ENCODE measurements at places on chromosomes 11 and 22.
A peak's percentile ranks its signal among the peaks of the same experiment; 100 is the strongest.

DNA sequence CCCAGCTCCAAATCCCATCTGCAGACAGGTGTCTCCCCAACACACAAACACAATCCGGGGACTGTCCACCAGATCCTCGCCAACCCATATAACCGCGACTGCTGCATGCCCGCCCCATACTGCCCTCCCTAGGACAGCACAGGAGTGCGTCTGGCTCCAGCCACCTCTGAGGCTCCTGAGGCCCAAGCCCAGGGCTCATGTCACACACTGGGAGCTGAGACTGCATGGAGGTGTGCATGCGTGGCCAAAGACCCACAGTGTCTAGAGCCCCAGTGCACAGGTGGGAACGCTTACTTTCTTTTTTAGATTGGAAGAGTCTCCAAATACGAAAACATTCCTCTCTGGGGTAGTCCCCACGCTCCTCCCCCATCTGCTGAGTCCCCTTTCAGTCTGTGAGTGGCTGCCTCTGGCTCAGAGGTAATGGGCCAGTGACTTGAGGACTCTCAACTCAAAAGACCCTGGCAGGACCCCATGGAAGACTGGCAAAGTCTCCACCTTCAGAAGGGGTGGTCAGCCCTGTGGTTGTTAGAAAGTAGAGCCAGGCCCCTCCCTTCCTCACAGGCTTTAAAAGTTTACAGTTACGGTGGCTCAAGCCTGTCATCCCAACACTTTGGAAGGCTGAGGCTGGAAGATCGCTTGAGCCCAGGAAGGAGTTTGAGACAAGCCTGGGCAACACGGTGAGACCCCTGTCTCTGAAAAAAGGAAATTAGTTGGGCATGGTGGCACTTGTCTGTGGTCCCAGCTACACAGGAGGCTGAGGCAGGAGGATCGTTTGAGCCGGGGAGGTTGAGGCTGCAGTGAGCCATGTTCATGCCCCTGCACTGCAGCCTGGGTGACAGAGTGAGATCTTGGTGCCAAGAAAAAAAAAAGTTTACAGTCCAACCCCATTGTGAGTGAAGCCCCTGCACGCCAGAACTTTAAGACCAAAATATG, 2.3 kb downstream of the CBX7 start:
- DNase-seq: no peak

- no peak for DNase-seq
Observed at GRCh38 chr22:35464399-35464798, 64.5 kb downstream of the MCM5 start.

DNA sequence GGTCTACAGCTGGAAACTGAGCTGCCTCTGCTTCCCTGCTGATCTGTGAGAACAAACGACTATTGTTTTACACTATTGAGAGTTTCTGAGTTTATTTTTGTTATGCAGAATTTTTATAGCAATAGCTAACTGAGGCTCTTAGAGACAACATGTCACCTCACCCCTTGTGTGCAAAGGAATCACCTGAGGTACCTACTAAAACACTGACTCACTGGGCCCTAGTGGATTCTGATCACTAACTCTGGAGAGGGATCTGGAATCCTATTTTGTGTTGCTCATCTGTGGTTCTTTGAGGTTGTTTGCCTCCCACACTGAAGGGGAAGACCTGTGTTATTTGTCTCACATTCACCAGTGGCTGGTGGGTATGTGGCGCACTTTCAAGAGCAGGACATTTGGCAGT, 13.4 kb upstream of the B3GAT1 start:
- DNase-seq: no peak

DNA sequence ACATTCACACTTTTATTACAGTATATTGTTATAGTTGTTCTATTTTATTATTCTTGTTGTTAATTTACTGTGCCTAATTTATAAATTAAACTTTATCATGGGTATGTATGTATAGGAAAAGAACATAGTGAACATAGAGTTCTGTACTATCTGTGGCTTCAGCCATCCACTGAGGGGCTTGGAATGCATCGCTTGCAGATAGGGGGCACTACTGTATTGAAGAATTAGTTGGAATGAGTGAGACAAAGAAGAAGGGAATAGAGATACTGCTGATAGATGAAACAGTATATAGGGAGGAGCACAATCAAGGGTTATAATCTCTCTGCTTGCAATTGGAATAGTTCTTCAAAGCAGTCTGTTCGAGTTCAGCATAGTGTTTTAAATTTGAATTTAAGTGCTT, 432.2 kb downstream of the RAB38 start:
- no peak for DNase-seq

- DNase-seq: no peak
Observed at GRCh38 chr11:64224891-64225607, 937 bp downstream of the TRPT1 start.

DNA sequence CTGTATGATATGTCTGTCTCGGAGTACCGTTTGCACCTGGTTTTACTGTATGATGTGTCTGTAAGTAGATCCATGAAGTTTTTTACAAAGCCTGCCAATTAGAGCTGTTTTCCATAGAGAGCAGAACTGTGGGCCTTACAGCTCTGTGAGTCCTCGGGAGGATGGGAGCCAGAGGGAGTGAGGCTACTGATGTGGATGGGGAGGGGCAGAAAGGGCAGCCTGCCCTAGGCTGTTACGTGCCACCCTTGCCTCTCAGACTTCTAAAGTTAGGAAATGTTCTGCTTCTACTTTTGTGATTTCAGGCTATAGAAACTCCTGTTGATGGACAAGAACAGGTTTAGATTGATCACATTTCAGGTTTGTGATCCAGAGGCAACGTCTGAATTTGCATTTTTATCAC, 105.2 kb downstream of the PPP6R3 start:
- DNase-seq: no peak

DNA sequence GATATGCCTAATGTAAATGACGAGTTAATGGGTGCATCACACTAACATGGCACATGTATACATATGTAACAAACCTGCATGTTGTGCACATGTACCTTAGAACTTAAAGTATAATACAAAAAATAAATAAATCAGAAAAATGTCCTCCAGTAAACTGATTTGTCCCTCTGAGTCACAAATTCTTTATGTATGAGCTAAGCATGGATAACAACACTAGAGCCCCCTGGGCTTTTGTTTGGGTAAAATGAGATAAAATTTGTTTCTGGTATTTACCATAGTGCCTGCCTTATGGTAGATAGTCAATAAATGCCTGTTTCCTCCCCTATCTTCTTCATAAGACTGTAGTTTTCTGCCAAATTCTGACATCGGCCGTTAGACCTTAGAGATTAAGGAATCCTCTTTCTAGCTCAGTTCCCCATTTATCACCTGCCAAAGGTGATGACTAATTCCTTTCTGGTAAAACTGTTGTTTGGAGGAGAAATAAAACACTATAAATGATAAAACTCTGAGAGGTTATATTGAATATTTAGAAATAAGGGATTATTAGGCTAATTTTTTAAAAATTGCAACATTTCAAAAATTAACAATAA, 43.6 kb upstream of the LUZP2 start:
- no peak for DNase-seq

- peak; percentile 60 for DNase-seq
Observed at GRCh38 chr22:40519284-40519947, 117.1 kb downstream of the MRTFA start.

DNA sequence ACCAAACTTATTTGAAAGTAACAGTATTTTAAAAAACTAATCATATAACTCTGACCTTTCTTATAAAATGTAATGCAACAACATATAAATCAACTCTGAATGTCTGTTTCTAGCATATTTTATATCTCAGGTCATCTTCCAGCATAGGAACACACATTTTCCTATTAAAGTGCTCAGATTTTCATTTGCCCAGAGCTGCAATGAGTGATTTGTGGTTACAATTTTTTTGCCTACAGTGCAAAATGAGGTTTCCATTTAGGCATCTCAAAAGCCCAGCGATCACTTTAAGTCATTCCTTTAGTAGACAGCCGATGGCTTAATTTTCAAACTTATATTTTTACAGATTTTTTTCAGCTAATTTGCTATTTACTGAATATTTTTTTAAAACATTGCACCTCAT, 1.0 kb downstream of the LYVE1 start:
- DNase-seq: no peak

DNA sequence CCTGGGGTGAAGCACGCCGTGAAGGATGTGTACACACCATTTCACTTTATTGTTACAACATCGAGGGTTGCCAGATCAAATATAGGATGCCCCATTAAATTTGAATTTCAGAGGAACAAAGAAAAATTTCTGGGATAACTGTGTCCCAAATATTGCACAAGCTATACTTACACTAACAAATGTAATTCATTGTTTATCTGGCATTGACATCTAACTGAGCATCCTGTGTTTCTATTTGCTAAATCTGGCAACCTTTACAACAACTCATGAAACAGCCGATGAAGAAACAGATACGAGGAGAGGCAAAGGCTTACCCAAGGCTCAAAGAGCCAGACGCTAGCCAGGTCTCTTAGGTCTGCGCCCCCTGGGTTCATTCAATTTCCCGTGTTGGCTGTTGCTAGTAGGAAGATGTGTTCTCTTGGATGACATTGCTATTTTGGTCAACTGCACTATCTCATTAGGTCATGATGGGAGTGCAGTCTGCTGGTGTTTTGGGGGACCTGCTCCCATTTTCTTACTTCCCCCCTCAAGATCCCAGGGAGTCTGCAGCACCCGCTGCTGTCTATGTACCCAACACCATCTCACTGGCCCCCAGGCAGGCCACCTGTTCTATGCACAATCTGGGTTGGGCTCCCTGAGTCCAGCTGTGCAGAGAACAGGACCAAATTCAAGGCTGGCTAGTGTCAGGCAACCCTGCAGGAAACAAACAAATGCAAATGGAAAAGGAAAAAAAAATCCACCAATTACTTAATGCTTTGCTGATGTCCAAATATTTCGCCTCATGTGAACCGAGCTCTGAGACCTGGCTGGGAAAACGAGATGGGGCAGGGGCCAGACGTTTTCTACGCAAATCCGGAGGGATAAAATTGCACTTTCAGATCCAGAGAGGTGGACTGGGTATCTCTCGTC, 560.9 kb downstream of the MIAT start:
- DNase-seq: no peak

DNA sequence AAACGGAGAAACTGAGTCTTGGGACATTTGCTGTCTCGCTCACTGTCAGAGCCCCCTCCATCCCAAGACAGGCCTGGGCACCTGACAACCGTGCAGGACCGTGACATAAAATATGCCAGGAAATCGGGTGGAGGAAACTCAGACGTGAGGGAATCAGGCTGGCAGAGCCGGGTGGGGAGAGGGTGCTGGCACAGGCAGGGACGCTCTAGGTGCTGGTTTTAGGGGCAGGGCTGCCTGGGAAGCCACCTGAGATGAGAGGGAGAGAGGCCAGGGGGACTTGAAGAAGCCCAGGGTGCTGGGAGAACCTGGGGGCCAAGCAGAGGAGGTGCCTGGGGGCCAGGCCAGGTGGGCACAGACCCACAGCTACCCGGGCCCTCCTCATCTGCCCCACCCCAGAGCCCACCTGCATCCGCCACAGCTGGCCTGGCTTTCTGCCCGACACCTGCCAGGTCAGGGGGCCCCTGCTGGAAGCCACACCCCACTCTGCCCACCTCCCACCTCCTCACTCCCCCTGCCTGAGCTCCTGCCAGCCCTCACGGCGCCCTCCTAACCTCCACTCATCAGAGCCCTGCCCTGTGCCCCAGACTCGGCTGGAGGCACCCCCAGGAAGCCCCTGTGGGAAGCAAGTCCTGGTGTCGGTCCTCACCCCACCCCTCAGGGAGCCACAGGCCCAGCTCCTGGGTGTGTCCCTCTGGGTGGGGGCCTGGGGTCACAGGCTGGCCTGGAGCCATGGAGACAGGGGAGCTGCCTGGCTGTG, 27.3 kb upstream of the MUC5AC start:
- DNase-seq: no peak

- DNase-seq: no peak
Observed at GRCh38 chr11:34404280-34404679, 34.5 kb upstream of the CAT start.

Measured in CD4-positive, alpha-beta T cell treated with Interleukin-1 beta for 1 hour (primary cell).